Nephron progenitor cell (in vitro differentiated cells): ENCODE measurements at places on chromosomes 6 and 20.

- no peak for DNase-seq
Observed at GRCh38 chr6:143959927-143960326, 48.1 kb downstream of the PLAGL1 start.

- DNase-seq = no peak
Observed at GRCh38 chr20:4369798-4370124, 351.9 kb upstream of the PRND start.

- DNase-seq = no peak
Observed at GRCh38 chr6:15515660-15516375, 147.0 kb downstream of the DTNBP1 start.

GRCh38 chr6:2839195-2839981 is 2.3 kb downstream of the SERPINB1 start:
- DNase-seq = no peak

DNA sequence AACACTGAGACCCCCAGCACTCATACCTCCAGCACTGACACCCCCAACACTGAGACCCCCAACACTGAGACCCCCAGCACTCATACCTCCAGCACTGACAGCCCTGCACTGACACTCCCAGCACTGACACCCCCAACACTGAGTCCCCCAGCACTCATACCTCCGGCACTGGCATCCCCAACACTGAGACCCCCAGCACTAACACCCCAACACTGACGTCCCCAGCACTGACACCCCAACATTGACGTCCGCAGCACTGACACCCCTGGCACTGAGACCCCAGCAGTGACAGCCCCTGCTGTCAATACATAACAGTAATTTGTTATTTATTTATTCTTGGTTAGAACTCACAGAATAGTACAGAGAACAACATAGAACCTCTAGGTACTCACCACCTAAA is 58.0 kb downstream of the ERMARD start:
- DNase-seq = no peak

- no peak for DNase-seq
Observed at GRCh38 chr6:9139746-9140145, 704.4 kb upstream of the SLC35B3 start.
